ENCODE measurements at places on chromosomes 4 and X.

GRCh38 chr4:168045354-168045753 lies 47.0 kb upstream of the ANXA10 start:
- DNase-seq: no peak

- no peak for DNase-seq
Observed at GRCh38 chrX:73581002-73581628, 18.1 kb downstream of the CHIC1 start.

- no peak for DNase-seq
Observed at GRCh38 chrX:30777575-30777974, 111.5 kb downstream of the TAB3 start.

DNA sequence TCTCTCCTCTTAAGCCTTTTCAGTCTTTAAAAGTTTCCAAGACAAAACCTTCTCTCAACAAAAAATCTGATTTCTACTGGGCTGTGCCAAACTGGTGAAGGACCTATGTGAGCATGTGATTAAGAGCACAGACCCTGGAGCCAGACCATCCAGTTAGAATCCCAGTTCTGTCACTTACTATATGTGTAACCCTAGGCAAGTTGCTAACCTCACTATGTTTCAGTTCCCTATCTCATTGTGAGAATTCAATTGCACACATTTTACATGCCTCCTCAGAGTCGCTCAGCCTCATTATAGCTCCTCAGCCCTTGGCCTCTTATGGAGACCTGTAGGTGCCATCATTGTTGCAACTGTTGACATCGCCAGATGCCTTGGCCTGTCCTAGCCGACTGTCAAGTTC lies 54.1 kb upstream of the VEGFD start:
- DNase-seq: no peak

DNA sequence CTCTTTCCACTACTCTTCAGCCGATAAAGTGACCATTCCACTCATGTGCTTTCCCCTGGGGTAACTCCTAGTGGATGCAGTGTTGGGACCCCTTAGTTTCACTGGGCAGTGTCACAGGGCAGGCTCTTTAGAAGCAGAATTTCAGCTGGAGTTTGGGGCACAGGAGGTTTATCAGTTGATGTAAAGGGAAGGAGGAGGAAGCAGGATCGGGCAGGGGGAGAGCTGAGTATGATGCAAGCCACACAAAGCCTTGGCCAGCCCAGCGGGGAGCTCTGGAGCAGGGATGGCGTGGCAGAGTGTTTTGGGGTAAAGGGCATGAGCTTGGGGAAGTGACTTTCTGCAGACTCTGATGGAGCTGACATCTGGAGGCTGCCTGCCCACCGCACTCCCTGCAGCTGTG lies 19.3 kb downstream of the WDR13 start:
- no peak for DNase-seq

DNA sequence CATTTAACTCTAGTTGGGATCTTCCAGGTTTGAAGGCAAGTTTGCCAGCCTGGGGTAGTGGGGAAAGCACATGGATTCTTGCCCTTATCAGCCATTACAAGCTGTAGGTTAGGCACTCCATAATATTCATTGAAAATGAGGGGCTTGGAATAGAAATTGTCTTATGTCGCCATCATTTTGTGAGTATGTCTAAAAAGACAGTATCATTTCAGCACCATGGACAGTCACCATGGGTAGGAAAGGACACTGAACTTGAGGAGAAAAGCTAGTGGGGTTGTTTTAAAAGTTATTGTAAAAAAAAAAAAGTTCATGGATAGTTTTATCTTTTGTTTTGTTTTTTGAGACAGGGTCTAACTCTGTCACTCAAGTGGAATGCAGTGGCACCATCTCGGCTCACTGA lies 356.1 kb downstream of the HNRNPD start:
- DNase-seq: no peak

GRCh38 chr4:71009890-71010588 lies 16.6 kb downstream of the DCK start:
- DNase-seq: no peak

DNA sequence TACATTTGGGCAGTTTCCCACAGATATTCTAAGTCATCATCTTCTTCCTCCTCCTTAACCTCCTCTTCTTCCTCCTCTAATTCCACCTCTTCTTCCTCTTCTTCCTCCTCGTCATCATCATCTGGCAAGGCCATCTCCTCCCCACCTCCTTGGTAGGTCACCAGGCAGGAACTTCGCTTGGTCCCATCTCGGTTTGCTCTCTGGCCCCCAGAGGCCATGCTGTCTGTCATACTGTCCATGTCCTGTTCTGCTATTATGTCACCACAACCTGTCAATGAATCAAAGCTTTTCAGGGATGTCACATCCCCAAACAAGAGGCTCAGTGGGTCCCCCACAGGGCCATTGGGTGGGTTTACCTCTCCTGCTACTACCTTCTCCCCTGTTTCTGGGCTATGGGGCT lies 13.5 kb downstream of the AMER1 start:
- DNase-seq: no peak

DNA sequence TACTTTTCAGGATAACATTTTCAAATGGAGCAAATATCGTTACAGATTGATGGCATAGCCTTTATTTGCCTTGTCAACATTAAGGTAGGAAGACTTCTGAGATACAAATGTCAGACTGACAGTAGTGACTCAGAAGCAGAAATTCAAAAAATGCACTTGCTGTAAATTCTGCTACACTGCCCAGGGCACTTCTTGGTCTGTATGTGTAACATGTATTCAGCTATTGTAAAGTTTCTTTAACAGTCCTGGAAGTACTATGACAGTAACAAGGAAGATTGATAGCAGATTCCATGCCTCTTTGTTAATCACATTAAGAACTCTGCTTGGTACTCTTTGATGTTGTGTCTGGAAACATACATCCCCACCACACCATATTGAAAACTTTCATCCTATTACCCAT lies 69.6 kb upstream of the PCDH18 start:
- no peak for DNase-seq

- DNase-seq: no peak
Observed at GRCh38 chrX:112736310-112736709, 56.6 kb upstream of the LHFPL1 start.

DNA sequence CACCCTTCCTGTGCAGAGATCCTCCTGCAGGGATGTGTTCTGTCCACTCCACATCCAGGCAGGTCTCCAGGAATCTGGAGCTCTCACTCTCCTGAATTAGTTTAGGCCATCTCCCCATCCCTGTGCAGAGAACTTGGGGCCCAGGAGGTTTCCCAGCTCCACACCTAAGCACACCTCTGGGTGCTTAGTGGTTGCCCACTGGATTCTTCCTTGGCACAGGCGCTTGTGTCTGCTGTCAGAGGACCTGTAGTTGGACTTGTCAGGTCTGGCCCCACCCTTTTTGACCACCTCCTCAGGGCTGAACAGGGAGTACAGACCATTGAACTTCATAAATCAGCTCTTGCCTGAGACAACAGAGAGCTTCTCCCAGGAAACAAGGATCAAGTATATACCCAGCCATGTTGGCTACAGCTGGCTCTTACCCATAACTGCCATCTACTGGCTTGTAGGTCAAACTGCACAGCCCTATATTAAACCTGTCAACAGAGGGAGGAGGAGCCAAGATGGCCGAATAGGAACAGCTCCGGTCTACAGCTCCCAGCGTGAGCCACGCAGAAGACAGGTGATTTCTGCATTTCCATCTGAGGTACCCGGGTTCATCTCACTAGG lies 275.5 kb downstream of the PPARGC1A start:
- DNase-seq: peak; percentile 11

DNA sequence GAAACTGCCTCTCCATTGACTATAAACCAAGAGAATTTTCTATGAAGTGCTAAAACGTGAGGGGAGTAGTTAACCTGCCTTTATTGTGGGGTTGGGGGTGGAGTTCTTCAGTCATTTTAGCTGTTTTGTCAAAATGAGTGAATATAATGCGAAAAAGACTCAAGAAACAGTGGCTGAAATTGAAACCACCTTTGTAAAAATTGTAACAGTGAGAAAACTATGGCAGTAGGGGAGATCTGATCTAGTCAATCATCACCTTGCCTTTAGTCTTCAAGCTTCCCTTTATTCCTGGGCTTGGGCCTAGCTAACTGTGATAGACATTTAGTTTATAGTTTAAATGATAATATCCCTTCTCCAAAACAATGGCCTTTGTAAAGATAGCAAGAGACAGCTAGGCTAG lies 1927.3 kb downstream of the STIM2 start:
- DNase-seq: no peak

- no peak for DNase-seq
Observed at GRCh38 chr4:71270901-71271300, 67.9 kb upstream of the SLC4A4 start.

GRCh38 chr4:119750771-119751170 lies 122.2 kb upstream of the PDE5A start:
- DNase-seq: no peak

- peak; percentile 15 for DNase-seq
Observed at GRCh38 chr4:8297691-8298485, 28.3 kb downstream of the HTRA3 start.

DNA sequence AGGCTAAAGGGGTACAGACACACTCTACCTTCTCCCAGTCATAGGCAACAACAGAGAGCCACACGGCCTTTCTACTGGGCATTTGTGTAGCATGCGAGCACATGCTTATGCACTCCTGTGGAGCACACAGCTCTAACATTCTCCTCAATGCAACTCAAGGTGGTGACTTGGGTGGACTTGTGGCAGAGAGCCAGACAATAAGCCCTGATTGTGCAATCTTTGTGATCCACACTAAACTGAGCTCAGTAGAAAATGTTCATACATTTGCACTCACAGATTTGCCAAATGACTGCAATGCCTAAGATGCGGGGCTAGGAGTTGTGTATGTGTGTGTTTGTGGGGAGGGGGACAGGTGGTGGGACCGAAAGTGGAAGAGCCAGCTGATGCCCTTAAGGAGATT lies 31.4 kb upstream of the SETD7 start:
- no peak for DNase-seq

GRCh38 chr4:109877400-109877799 lies 29.5 kb downstream of the LRIT3 start:
- no peak for DNase-seq

GRCh38 chr4:81595287-81595686 lies 123.6 kb upstream of the RASGEF1B start:
- DNase-seq: no peak

- peak; percentile 66 for DNase-seq
Observed at GRCh38 chr4:87092389-87093141, 127.9 kb downstream of the KLHL8 start.

GRCh38 chrX:38986586-38986985 lies 185.3 kb downstream of the MID1IP1 start:
- no peak for DNase-seq

- DNase-seq: no peak
Observed at GRCh38 chr4:4501679-4502078, 40.2 kb downstream of the STX18 start.

- DNase-seq: no peak
Observed at GRCh38 chrX:16524316-16524715, 125.6 kb upstream of the S100G start.

GRCh38 chr4:153418558-153418957 lies 47.6 kb upstream of the TMEM131L start:
- DNase-seq: no peak

GRCh38 chr4:108622828-108623227 lies 2.5 kb downstream of the RPL34 start:
- DNase-seq: no peak

GRCh38 chr4:77172336-77172735 lies 15.3 kb downstream of the CCNG2 start:
- no peak for DNase-seq

DNA sequence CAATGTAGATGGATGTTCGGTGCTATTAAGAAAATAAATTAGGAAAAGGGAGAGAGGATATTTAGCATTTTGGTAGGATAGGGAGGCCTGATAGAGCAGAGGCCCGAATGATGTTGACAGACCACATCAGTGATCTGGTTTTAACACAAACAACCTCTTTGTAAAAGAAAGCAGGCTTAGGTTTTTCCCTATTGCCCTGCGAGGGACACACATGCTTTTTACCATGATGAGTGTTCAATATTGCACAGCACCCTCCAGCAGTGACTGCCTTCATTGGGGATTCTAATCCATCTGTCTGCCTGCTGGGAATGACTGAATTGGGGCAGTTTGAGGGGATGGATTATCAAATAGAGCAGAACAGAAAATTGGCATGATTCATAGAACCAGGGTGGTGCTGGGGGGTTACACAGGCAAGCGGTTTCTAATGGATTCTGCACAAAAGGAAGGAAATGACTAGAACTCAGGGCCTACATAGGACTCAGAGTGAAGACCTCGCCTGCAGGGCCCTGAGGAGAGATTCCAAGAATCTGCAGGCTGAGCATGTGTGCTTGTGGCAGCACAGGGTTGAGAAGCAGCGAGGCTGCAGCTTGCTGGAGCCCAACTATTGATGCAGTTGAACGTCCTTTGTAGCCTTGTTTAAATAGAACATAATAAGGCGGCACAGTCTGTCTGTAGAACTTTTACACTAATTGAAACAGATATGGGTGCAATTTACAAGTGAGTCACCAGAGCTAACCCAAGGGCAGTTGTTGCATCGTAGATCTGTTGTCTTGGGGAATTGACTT lies 58.0 kb downstream of the RHOH start:
- no peak for DNase-seq

DNA sequence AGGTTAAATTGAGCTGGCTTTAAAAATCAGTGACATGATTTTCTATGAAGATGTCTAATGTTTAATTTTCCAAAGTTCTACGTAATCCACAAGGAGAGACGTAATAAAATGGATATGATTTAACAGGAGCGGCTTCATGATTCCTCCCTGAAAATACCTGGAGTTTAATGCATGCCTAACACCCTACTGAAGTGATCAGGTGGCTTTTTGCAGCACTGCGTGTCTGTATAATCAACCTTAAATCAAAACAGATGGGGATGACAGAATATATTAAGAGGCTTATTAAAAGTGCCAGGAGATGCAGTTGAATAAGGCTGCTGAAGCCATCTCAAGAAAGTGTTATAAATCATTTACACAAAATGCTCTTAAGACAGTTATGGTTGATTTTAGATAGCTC lies 112.4 kb upstream of the TLR3 start:
- no peak for DNase-seq

- no peak for DNase-seq
Observed at GRCh38 chrX:115549008-115549407, 12.0 kb upstream of the PLS3 start.

DNA sequence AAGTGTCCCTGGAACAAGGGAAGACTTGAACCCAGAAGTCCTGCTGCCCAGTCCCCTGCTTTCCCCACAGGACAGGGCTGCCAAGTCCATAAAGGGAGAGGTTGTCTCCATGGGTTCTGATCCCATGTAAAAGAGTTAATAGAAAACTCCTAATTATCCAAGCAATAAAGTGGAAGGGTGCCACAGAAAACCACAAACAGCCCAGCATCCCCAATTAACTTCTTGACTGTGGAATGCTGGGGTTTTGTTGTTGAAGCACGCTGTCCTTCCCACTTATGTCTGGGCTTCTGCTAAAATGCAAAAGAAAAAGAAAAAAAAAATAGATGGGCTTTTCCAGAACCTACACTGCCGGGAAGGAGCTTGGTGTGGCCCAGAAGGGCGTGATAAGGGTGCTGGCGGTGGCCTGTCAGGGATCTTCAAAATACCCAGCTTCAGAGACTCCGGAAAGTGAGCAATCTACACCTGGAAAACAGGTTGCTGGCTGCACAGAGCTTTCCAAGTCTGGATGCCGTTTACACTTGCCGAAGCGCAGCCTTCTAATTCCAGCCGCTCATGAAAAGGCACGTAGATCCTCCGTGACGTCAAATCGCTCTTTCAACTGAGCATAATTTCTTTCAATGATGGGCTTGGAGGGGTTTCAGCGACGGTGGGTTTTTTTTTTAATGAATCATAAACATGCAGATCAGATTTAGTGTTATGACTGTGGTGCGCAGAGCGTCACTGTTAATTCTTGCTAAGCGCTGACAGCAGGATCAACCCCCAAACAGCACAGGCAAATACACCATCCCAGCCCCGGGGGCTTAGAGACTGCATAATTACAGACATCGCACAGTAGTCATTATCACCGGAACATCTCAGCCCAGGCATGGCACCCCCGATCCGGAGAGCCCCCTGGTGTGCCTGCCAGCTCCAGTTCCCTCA lies 197.6 kb downstream of the BCOR start:
- no peak for DNase-seq
